ENCODE measurements at places on chromosomes 13 and 19.

DNA sequence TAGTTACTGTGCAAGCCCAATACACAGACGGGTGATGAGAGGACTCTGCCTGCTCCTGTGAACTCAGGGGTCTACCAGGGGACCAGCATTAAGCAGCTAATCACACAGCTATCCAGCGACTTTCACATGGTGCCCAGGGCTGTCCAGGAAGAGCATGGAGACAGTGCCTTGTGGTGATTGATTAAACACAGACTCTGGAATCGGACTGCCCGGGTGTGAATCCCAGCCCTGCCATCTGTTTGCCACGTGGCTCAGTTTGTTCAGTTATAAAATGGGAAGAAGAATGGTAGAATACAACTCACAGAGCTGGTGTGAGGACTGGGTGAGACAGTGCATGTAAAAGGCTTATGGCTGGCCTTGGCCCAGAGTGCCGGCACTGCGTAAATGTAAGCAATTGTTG lies 42.1 kb upstream of the NPAS1 start:
- no peak for DNase-seq

GRCh38 chr13:113000575-113000974 lies 31.6 kb downstream of the MCF2L start:
- no peak for DNase-seq

DNA sequence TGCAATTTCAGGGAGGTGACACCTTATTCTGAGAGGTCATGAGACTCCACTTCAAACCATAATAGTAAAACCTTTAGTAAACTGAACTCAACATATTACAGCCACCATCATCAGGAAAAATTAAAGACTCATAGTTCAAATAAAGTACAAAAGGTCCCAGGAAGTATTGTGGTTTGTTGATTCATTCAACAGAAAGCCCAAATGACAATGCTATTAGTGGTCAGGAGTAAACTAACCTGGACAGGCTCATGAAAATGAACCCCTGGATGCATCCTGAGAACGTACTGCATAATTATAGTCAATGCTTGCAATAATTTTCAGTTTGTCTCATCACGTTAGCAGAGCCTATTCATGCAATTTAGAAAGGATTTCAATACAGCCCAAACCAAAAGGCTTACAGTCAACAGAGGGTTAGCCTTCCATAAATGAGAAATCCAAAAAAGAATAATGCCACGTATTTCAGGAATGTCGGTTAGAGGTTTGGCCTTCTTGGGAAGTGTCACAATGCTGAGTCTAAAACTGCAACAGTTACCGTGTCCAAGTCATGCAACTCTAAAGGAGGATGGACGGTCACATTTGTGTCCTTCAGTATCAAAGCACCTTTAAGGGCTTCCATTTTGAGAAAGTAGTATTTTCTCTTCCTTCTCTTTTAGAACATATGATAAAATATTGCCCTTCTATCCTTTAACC lies 280.8 kb downstream of the ABCC4 start:
- no peak for DNase-seq

DNA sequence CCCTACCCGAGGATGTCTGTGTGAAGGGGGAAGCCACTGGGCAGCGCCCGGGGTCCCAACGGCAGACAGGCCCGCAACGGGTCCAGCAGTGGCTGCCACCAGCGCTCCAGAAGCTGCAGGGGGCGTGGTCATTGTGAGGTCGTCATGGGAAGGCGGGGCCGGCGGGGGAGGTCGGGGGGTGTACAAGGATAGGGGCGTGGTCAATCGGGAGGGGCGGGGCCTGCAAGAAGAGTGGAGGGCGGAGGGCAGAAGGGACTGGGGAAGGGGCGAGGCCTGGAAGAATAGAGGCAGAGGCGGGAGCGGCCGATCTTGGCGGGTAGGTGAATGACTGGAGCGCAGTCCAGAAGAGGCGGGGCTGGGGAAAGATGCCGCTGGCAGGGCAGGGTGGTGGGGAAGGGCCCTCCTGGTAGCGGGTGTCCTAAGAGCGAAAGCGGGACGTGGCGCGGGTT lies 4.4 kb downstream of the FUZ start:
- DNase-seq = peak; percentile 73

DNA sequence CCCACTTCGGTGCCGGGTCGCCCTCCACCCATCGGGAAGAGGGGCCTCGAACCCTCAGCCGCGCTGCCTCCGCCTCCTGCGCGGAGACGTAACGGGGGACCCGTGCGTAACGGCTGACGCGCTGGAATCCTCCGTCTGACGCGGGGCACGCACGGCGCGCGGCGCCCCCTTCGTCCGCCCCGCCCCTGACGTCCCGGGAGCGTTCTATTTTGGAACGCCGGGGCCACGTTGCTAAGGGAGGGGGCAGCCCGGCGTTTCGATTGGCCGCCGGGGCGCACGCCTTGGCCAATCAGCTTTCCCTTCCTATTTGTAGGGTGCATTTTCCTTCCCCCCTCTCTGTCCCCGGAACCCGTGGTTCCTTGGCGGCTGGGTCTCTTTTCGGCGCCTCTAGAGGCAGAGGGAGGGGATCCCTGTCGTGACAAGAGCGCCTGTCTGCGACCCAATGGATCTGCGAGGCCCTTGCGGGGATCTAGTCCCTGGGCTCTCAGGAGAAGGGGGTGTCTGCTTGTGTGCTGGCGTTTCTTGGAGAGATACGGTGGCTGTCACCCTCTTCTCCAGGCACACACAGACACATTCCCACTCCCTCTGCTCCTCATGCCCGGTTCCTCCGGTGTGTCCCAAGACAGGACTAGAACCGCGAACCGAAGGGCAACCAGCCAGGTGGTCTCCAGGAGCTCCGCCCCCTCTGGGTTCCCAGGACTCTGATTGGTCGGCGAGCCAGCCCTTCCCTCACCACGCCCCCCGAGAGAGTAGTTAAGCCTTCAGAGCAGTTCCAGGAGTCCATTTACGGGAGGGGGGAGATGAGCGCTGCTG lies 1.5 kb downstream of the FOSB start:
- peak; percentile 84 for DNase-seq

DNA sequence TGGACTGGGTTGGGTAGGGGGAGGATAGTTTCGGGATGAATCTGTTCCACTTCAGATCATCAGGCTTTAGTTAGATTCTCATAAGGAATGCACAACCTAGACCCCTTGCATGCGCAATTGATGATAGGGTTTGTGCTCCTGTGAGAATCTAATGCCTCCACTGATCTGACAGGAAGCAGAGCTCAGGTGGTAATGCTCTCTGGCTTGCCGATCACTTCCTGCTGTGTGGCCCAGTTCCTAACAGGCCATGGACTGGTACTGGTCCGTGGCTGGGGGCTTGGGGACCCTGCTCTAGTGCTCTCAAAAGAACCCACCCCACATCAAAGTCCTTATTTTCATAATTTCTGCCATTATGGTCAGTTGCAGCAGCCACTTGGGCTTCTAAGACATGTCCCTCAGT lies 30.1 kb downstream of the DNAJC3 start:
- DNase-seq = no peak

DNA sequence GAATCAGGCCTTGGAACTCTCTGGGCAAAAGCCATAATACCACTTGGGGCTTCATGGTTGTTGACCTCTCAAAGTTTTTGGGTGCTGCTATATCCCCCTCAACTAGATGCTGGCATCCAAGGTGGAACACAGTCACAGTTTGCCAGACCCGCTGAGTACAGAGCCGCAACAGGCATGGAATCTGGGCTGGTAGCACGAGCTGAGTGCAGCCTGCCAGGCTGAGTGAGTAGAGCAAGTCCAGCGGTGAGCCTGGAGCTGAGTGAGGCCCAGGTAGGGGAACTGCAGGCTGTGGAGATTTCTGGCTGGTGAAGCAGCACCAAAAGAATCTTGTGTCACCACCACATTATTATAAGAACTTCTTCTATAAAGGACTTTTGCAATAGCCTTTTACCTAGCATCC lies 192.6 kb downstream of the PCDH17 start:
- DNase-seq = no peak
